ENCODE measurements at places on chromosomes 1 and 21. TPM values are rescaled to one million over a fixed set of nuclear protein-coding genes. Genes with fewer than 3 reads are reported as not detected.

- no peak for DNase-seq
Measured at GRCh38 chr1:46130121-46130520, 2.3 kb downstream of the PIK3R3 start.

The IL19 gene
- total RNA-seq: 16.3 TPM

GRCh38 chr1:215704089-215704860 is 137.2 kb downstream of the KCTD3 start:
- DNase-seq: no peak

The LRRC47 gene
- 26.3 TPM for total RNA-seq

The TPTE gene
- not detected for total RNA-seq

GRCh38 chr21:40706806-40707655 is 139.9 kb downstream of the DSCAM start:
- DNase-seq: no peak

The PRCC gene
- 38.7 TPM for total RNA-seq

The GUCA2B gene
- not detected for total RNA-seq

The RHOU gene
- total RNA-seq: 4.3 TPM

DNA sequence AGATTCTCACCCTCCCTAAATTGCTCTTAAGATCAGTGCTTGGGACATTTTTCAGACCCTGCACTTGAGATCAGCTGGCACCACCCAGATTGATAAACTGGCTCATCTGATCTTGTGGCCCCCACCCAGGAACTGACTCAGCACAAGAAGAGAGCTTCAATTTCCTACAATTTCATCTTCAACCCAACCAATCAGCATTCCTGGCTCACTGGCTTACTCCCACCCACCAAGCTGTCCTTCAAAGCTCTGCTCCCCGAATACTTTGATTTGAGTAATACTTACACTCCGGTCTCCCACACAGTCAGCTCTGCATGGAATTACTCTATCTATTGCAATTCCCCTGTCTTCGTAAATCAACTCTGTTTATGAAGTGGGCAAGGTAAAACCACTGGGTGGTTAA is 461.9 kb upstream of the RGS18 start:
- no peak for DNase-seq

- DNase-seq: no peak
Measured at GRCh38 chr1:50634251-50634650, 211.0 kb upstream of the DMRTA2 start.

DNA sequence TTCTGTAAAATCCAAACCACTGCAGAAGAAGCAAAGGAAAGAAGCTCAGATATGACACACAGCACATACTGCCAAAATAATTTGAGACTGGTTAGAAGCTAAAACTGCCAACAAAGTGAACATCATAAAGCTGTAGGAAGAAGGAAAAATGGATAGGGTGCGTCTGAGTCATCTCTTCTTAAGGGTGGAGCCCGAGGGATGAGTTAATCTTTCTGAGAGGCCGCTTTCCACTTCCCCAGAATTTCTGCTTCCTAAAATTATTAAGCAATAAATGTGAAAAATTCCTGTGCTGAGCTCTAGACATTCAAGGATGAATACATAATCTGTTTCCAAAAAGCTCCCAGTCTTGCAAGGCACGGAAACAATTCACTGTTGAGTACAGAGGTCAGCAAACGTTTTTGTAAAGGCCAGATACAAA is 20.1 kb downstream of the PPT1 start:
- DNase-seq: no peak

The NCDN gene
- 10.1 TPM for total RNA-seq

The CRYAA gene
- not detected for total RNA-seq
